ENCODE measurements at places on chromosomes 16 and 17. TPM values are rescaled to one million over a fixed set of nuclear protein-coding genes. Genes with fewer than 3 reads are reported as not detected.
A peak's percentile ranks its signal among the peaks of the same experiment; 100 is the strongest.

DNA sequence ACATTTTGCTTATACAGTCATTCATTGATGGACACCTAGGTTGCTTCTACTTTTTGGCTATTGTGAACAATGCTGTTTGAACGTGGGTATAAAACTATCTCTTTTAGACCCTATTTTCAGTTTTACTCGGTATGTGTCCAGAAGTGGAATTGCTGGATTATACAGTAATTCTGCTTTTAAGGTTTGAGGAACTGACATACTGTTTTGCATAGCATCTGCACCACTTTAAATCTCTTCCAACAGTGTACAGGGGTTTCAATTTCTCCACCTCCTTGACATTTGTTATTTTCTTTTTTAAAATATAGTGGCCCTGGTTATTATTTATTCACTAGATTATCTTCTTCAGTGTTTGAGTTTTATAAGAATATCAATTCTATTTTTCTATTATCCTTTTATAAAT, 116.9 kb downstream of the USP22 start:
- DNase-seq, result no peak

DNA sequence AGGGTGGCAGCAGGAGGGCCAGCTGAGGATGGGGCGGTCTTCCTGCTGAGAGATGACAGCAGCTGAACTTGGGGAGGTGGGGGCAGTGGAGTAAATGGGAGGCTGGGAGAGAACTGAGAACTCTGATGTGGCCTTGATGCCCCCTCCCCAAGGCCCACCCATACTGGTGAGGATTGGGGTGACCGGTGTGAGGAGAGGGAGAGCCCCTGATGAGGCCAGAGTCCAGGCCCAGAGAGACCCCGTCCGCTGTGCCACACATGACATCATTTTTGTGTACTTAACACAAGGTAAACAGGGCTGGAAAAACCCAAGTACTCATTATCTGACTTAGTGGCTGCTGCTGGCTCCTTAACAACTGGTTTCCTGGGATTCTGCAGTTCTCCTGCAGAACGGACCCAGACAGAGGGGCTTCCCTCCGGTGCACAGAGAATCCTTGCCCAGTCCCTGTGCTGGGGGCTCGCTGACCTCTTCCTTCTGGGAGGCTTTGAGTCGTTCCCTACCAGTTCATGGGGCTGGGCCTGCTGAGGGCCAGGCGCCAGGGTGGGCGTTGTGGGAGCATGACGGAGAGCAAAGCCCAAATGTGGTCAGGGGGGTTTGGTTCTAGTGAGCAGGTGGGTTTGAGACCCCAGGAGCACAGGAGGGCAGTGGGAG, 207.6 kb downstream of the RAB11FIP4 start:
- no peak for DNase-seq

Gene HBA1
- total RNA-seq, result 48.4 TPM

- DNase-seq, result no peak
Measured at GRCh38 chr17:75402026-75402425, 3.5 kb downstream of the GRB2 start.

Gene PIK3R6
- total RNA-seq, result 0.59 TPM

DNA sequence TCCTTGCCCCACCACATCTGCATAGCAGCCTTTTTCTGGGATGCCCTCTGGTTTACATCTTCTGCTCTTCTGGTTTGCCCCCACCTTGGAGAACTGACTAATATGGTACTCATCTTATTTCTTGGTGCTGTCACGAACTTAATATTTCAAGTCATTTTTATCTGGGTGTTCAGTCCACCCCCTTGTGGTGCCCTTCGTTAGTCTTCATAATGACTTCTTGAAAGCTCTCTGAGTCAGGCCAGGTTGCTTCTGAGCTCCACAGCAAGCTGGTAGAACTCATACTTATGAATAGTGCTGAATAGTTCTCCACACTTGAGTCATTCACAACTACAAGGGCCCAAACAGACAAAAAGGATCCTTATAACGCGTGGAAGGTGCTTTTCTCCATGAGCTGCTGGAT, 35.8 kb upstream of the TEKT3 start:
- DNase-seq, result no peak

DNA sequence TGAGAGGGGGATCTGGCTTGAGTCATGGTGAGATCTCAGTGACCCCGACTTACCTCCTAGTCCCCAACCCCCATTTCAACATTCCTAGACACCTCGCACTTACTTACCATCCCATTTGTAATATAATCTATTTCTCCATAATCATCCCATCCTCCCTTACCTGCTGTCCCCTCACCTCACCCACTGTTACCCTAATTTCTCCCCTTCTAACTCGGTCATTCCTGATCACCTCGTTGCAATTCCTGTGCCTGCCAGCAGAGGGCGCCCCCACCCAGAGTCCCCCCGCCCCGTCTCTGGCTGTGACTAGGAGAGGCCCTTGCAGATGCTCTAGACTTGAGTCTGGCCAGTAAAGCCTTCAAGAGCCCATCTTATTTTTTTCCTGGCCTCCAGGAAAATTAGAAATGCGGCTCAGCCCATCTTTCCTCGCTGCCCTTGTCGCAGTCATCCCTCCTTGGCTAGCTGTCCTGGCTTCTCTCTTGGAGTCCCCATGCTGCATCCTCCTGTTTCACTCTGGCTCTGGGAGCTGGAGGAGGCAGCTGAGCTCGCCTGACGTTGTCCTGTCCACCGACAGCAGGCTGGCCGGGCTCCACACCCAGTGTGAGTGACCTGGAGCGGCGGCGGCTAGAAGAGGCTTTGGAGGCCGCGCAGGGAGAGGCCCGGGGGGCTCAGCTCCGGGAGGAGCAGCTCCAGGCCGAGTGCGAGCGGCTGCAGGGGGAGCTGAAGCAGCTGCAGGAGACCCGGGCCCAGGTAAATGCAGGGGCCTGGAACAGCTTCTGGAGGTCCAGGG, 5.0 kb downstream of the TBKBP1 start:
- no peak for DNase-seq

Gene SNAI3
- total RNA-seq, result 1.2 TPM

- peak; percentile 70 for DNase-seq
Measured at GRCh38 chr17:36534840-36535668, at the start of the genes MYO19 and PIGW. MYO19 (minus strand) TSS chr17:36534868; CDS start chr17:36532538, 2,330 bp downstream. PIGW (plus strand) TSS chr17:36534987; CDS start chr17:36537102, 2,115 bp downstream.

- DNase-seq, result no peak
Measured at GRCh38 chr16:51159865-51160264, 8.8 kb upstream of the SALL1 start.

Data from tibial nerve (tissue), 4 donors.